ENCODE measurements at places on chromosomes 2 and 18. TPM values are rescaled to one million over a fixed set of nuclear protein-coding genes. Genes with fewer than 3 reads are reported as not detected.

Gene MAP2
- 18.8 TPM for total RNA-seq

GRCh38 chr2:135954020-135954601, 31.3 kb downstream of the DARS1 start:
- H3K36me3 ChIP-seq = no peaks in the 10 kb centered on the region
- no peaks in the 10 kb centered on the region for H3K4me1 ChIP-seq
- no peak overlapping the region for H3K27ac ChIP-seq
- no peaks in the 10 kb centered on the region for H3K27me3 ChIP-seq
- no peak for DNase-seq

Gene RAX
- total RNA-seq = 0.23 TPM

DNA sequence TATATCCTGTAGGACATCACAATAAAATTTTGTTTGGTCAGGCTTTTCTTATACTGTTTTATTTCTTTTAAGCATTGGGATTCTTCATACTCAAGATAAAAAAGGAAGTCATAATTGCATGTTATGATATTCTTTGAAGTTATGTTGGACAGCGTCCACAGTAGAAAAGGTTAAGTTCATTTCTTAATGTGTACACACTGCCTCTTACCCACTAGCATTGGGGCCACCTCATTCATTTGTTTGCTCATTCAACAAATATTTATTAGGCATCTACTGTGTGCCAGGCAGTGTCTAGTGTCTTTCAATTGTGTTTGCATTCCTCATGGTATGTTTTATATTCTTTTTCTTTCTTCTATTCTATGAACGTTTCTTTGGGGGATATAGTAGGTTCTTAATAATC, 70.2 kb downstream of the PTPRM start:
- peaks cover 6% of the 10 kb centered on the region for H3K4me1 ChIP-seq
- H3K27me3 ChIP-seq = no peaks in the 10 kb centered on the region
- no peaks in the 10 kb centered on the region for H3K36me3 ChIP-seq

DNA sequence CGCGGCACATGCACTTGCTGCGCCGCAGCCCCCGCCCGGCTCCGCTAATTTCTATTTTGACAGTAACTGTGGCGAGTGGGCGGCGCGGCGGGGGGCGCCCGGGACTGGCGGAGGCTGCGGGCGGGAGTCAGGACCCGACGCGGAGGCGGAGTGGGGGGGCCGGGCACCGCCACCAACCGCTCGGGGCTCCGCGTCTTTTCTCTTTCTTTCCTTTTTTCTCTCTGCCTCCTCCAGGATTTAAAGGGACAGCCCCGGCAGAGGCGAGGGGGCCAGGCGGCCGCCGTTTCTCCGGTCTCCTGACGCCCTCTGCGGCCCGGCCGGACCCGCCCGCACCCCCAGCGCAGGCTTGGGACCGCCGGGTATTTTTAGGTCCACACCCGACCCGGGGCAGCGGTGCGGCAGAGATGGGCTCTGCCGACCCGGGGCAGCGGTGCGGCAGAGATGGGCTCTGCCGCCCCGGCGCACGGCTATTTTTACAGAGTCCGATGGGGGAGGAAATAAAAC, 460 bp upstream of the ZBTB7C start:
- peak overlapping the region; percentile 39 for H3K27ac ChIP-seq
- H3K27me3 ChIP-seq = no peaks in the 10 kb centered on the region
- no peaks in the 10 kb centered on the region for H3K36me3 ChIP-seq
- peak overlapping the region; percentile 55 for H3K4me3 ChIP-seq

DNA sequence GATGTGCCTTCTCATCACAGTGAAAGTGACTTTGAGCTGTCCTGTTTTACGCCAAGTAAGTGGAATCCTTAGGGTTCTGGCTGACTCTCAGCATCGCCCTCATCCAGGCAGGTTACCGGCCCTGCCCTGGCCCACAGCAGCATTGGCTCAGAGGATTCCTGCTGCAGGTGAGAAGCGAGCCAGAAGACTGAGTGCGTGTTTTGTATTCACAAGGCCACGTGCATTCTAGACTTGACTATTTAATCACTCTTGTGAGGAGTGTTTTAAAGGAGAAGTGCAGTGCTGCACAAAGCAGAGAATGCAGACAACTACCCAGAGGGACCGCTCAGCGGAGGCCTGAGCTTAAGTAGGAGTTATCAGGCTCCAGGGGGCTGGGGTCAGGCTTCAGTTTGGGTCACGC, 48.3 kb downstream of the LAMA3 start:
- no peaks in the 10 kb centered on the region for H3K36me3 ChIP-seq
- no peaks in the 10 kb centered on the region for H3K4me1 ChIP-seq
- H3K27me3 ChIP-seq = no peaks in the 10 kb centered on the region
- no peak overlapping the region for H3K27ac ChIP-seq
- H3K4me3 ChIP-seq = no peak overlapping the region

DNA sequence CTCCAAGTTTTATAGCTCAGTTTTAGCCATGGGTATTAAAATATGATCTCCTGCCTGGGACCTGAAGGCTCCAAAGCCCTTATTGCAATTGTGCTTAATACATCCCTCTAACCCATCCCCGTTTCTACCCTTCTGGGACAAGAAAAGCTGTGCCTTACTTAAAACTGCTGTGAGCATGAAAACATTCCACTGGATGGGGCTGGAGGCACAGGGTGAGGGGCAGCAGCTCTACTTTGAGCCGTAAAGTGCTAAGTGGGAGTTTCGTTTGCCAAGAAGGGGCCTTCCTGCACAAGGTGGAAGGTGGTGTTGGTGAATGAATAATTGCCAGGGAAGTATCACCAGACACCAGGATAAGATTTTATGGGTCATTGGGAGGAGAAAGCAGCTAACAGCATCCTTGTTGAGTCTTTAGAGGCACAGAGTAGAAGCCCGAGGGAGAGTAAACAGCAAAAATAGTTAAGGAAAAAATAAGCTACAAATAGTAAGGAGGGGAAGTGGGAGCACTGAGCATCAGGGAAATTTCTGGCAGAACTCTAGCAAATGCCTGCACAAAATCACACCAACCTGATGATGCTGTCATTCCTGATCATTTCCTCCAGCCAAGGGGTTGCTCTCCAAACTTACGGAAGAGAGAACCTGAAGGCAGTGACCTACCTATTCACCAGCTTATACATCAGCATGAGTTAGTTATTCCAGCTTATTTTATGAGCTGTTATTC, 218.4 kb downstream of the MREG start:
- H3K4me3 ChIP-seq = no peak overlapping the region
- H3K36me3 ChIP-seq = no peaks in the 10 kb centered on the region
- H3K27ac ChIP-seq = no peak overlapping the region
- no peaks in the 10 kb centered on the region for H3K27me3 ChIP-seq

DNA sequence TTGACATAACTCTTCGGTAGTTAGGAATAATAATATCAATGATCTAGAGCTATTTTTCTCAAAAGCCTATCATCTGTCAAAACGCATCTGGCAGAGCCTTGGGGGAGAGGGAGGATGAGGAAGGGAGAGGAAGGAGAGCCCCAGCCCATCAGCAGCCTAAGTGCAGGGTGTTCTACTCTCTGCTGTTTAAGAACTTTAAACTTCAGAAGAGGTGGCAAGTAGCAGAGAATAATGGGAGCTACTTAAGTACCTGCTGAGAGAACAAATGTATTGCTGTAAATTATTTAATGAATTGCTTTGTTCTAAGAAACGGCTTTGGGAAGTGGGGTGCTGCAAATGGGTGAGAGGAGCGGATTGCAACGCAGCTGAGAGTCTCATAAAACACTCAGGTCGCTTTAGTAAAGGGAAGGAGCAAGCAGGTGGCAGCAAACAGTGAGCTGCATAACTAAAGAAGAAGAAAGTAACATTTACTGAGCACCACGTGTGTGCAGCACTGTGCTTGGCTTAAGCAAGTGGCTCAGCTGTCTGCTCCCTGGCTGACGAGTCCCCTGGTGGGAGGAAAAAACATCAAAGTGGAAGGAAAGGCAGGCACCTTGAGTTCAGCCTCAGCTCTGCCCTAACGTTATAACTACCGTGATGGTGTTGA, 26.3 kb upstream of the SH3RF3 start:
- no peak overlapping the region for H3K4me3 ChIP-seq
- no peaks in the 10 kb centered on the region for H3K36me3 ChIP-seq
- DNase-seq = no peak
- H3K4me1 ChIP-seq = no peaks in the 10 kb centered on the region

DNA sequence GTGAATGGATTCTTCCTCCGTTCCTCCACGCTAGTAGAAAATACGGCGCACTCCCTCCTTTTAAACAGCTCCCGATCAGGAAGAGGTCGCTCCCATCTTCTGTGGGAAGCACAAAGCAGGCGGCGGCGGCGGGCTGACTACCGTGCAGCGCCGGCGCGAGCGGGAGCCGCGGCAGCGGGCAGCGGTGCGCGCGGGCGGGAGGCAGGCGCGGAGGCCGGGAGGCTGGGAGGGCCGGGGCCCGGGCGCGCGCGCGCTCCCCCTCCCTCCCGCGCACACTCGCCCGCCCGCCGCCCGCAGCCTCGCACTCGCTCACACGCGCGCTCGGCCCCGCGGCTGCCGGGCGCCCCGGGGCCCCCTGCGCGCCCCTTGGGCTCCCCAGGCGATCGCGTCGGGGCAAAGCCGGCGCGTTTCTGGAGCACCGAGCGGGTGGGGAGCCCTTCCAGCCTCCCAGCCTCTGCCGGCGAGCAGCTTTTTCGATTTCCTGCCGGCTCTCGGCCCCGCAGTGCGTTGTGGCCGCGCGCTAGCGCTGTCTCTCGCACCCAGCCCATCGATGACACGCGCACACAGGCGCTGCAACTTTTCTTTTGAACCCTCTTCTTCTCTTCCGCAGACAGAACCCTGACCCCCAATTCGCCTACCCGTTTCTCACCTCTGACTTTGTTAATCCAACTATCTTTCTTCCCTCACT, at the start of gene SLC8A1:
Gene SLC8A1 (minus strand): TSS at position 173 of the 688 bp plus-strand sequence.
- peak within 1 kb of the TSS; percentile 72 for H3K27ac ChIP-seq
- H3K36me3 ChIP-seq = no peaks in the 10 kb centered on the region
- no peaks in the 10 kb centered on the region for H3K4me1 ChIP-seq
- DNase-seq = no peak

GRCh38 chr18:31548853-31549252, 42.8 kb upstream of the TTR start:
- H3K4me1 ChIP-seq = no peaks in the 10 kb centered on the region
- no peak for DNase-seq
- no peaks in the 10 kb centered on the region for H3K36me3 ChIP-seq
- H3K27me3 ChIP-seq = no peaks in the 10 kb centered on the region
- no peak overlapping the region for H3K4me3 ChIP-seq

GRCh38 chr18:40338284-40338683, 1616.8 kb upstream of the PIK3C3 start:
- H3K27me3 ChIP-seq = no peaks in the 10 kb centered on the region
- H3K4me1 ChIP-seq = no peaks in the 10 kb centered on the region
- no peak for DNase-seq
- H3K27ac ChIP-seq = no peak overlapping the region
- H3K4me3 ChIP-seq = no peak overlapping the region

GRCh38 chr2:204122425-204122824, 185.9 kb downstream of the ICOS start:
- no peaks in the 10 kb centered on the region for H3K27me3 ChIP-seq
- no peak overlapping the region for H3K27ac ChIP-seq
- no peak overlapping the region for H3K4me3 ChIP-seq
- no peak for DNase-seq

Gene SCN3A
- 1.6 TPM for total RNA-seq

DNA sequence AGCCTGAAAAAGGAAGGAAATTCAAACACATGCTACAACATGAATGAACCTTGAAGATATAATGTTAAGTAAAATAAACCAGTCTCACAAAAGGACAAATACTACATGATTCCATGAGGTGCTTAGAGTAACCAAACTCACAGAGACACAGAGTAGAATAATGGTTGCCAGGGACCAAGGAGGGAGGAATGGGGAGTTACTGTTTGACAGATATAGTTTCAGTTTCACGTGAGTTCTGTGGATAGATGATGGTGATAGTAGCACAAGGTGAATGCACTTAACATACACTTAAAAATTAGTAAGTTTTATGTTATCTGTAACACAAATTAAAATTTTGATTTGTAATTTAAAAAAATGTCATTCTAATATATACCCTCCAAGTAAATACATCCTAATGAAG, 106.9 kb upstream of the ACVR1C start:
- H3K36me3 ChIP-seq = no peaks in the 10 kb centered on the region

DNA sequence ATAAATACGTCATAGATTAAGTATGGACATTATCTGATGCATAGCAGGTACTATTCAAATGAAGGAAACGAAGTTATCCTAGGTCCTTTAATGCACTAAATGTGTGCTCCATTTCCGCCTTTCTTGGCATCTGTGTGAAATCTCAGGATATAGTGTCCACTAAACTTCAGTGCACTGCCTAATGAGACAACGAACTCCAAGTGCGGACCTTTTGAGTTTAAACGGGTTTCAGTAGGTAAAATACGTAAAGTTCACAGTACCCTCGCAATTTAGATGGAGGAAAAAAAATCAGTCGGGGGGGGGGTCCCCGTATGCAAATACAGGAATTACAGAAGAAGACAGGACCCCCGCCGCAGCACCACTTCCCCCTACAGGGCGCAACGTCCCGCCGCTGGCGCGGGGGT, 729 bp upstream of the REL start:
- peak overlapping the region; percentile 96 for H3K4me3 ChIP-seq
- no peaks in the 10 kb centered on the region for H3K36me3 ChIP-seq
- peak overlapping the region; percentile 100 for H3K27ac ChIP-seq
- H3K4me1 ChIP-seq = no peaks in the 10 kb centered on the region

- H3K27ac ChIP-seq = no peak overlapping the region
- H3K36me3 ChIP-seq = no peaks in the 10 kb centered on the region
- no peaks in the 10 kb centered on the region for H3K27me3 ChIP-seq
- no peaks in the 10 kb centered on the region for H3K4me1 ChIP-seq
- H3K4me3 ChIP-seq = peak overlapping the region; percentile 63
Observed at GRCh38 chr2:189662669-189663226, 1.5 kb downstream of the ASNSD1 start.

- H3K27ac ChIP-seq = no peak overlapping the region
- no peaks in the 10 kb centered on the region for H3K27me3 ChIP-seq
- DNase-seq = no peak
- no peaks in the 10 kb centered on the region for H3K36me3 ChIP-seq
Observed at GRCh38 chr2:200765995-200766660, 45.6 kb upstream of the BZW1 start.

Measured in prostate gland (tissue), 2 donors.